ENCODE measurements at places on chromosomes 5 and 9. TPM values are rescaled to one million over a fixed set of nuclear protein-coding genes. Genes with fewer than 3 reads are reported as not detected.

DNA sequence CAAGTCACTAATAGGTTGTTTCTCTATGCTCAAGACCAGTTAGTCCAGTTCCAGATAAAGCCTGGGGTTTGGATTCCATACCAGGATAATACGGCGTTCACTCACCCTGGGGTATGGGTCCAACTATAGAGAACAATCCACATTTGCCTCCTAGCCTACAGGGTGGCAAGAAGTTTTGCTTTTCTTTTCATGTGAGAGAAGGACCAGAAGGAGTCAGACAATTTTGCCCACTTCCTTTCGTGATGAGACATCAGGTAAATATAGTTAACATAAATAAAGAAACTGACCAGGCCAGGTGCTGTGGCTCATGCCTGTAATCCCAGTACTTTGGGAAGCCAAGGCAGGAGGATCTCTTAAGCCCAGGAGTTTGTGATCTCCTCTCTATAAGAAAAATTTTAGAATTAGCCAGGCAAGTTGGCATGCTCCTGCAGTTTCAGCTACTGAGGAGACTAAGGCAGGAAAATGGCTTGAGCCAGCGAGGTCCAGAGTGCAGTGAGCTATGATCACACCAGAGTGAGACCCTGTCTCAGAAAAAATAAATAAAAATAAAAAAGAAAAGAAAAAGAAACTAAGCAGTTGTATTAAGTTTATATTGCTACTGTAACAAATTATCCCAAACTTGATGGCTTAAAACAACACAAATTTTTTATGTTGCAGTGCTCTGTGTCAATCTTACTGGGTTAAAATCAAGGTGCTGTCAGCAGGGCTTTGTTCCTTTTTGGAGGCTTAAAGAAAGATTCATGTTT is 7.5 kb upstream of the REEP5 start:
- DNase-seq, result no peak

GRCh38 chr5:138441221-138441620 is 2.4 kb downstream of the REEP2 start:
- no peak for DNase-seq

CARD9 gene
- polyA plus RNA-seq, result 0.21 TPM

SLC34A1 gene
- 0.06 TPM for polyA plus RNA-seq

- no peak for DNase-seq
These were observed 185.3 kb downstream of the CDH18 start for GRCh38 chr5:19802686-19803085.

DNA sequence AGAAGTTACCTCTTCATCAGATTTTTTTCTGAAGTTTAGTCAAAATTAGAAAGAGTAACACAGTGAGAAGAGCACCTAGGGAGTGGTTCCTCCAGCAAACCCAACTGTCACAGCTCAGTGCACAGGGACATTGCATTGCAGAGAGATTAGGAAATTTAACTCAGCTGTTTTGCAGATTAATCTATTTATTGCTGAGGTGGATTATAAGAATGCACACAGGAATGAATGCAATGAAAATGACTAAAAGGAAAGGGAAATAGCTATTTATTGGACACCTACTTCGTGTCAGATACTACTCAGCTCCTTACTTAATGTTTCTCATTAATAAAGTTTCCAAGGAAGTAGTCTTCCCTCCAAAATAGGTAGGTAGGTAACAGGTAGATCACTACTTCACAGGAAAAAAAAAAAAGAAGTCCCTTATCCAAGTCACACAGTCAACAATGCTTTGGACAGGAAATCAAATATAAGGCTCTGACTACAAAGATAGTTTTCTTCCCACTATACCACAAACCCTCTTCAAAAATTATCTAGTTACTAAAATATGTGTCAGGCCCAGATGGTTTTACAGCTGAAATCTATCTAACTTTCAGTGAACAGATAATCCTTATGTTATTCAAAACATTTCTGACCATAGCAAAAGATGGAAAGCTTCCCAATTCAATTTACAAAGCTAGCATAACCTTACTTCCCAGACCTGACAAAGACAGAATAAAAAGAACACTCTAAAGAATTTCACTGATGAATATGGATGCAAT is 442.2 kb upstream of the MPDZ start:
- no peak for DNase-seq

All from keratinocyte (primary cell).